C1 segment of cervical spinal cord (tissue), 14 donors: ENCODE measurements at places on chromosomes 7 and 10.
A peak's percentile ranks its signal among the peaks of the same experiment; 100 is the strongest.

GRCh38 chr10:110762849-110763211 lies 108.9 kb upstream of the PDCD4 start:
- DNase-seq, result no peak

DNA sequence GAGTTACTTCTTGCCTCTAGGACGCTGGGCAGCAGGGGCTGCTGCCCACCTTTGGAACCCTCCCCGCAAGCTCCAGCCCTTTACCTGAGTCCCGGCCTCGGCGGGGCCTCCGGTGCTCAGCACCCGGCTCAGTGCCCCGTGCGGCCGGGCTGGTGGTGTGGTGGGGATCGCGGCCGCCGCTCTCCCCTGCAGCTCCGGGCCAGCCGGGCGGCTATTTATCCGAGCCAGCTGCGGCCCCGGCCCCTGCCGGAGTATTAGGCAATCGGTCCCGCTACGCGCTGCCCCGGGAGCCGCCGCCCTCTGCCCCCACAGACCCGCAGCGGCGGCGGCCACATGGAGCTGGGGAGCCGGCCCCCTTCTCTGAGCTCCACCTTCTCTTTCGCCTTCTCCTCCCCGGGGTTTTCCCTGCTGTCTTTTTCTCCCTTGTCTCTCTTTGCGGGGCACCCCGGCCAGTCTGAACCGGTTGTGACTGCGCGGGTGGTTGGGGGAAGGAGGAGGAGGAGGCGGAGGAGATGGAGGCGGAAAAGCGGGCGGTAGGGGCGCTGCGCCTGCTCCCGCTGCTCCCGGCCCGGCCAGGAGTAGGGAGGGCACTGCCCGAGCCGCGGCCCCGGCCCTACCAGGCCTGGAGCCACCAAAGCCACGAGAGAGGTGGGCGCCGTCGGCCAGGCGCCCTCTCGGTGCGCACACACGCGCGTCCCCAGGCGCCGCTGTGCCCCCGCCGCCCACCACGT lies at the start of gene SLC16A9:
Gene SLC16A9 (minus strand): TSS at position 456 of the 731 bp plus-strand sequence. CDS start 25,559 bp downstream, outside the sequence.
- peak; percentile 87 for DNase-seq

DNA sequence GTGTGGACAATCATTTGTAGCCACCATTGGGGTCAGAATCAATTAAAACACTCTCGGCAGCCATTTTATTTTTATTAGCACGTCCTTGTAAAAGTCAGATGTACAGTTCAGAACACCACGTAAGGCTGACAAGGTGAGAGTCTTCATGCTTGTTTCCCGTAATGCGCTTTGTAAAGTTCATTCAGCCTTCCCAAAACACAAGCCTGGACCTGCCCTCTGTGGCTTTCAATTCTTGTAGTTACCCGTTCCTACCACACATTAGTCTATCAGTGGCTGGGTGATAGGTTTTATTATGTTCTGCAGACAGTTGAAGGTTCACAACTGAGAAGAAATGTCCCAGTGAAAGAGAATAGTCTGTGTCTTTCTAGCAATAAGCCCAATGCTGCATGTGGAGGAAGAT lies 35.4 kb downstream of the GAD2 start:
- DNase-seq, result no peak

GRCh38 chr7:1862560-1862959 lies 192.5 kb downstream of the ELFN1 start:
- DNase-seq, result no peak

DNA sequence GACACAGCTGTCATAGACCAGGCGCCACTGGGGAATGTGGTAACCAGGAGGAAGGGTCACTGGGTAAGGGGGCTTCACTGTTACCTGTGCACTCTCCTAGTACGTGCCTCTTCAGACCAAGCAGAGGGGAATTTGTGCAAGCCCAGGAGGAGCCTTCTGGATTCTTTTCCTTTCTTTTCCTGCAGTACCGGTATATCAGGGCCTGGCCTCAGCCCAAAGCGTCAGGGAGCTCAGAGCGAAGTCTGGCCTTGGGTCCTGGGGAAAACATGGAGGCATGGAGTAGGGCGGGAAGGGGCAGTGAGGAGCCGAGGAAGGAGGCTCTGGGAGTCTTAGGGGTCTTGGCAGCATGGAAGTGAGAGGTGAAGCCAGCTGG lies 133.6 kb upstream of the GDF10 start:
- no peak for DNase-seq

GRCh38 chr7:36408589-36408988 lies 18.9 kb downstream of the ANLN start:
- no peak for DNase-seq

- DNase-seq, result peak; percentile 31
These were observed 198.2 kb downstream of the MLLT10 start for GRCh38 chr10:21732067-21732772.

DNA sequence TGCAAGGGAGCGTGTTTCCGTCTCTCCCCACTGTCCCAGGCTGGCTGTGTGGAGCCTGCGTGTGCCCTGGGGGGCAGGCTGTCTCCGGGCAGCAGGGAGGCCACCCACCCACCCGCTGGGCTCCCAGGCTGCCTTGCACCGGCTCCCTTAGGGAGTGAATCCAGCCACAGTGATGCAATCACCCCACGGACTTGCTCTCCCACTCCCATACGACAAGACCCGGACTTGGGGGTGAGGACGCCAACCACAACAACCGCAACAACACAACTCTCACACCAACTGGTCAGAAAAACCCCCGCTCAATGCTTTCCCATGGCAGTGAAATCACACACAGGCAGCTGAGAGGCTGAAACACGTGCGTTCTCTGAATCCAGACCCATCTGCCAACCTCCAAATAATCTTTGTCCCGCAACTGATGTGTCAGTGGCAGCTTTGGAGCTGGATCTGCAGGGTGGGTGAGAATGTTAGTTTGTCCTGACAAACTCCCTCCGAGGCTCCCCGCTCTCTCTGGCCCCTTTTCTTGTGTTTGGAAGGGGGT lies 62.7 kb upstream of the DDC start:
- no peak for DNase-seq

- DNase-seq, result no peak
These were observed 137.6 kb downstream of the WDR11 start for GRCh38 chr10:120988751-120989150.

DNA sequence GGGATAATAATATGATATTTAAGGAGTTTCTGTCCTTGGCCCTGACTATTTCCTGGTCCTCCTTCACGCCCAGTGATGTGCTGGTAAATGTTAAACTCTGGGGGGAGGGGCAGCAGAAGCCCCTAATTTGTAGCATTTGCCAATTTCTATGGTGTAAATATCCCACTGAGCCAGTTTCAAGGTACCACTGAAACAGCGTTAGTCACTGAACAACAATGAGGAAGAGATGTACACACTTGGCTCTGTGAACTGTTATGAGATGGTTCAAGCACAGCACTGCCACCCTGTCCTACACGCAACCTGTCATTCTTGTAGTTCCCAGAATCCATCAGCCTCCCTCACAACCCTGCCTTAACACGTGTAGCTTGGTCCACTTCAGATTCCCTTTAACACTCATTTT lies 39.8 kb downstream of the MET start:
- no peak for DNase-seq

DNA sequence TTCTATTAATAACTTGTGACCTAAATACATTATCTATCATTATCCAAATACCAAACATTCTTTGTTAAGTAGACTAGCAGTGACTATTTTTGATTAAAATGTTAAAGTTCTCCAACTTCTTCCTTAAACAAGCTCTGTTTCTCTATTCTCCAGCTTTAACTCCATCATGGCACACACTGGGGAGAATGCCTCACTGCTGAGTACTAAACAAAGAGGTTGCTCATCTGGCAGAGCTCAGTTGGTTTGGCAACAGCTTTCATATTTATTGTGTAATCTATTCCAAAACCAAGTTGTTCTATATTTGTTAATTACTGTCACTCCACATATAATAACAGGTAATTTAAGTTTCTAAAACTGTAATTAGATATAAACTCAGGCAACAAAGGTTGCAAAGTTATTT lies 89.6 kb downstream of the USP6NL start:
- no peak for DNase-seq

DNA sequence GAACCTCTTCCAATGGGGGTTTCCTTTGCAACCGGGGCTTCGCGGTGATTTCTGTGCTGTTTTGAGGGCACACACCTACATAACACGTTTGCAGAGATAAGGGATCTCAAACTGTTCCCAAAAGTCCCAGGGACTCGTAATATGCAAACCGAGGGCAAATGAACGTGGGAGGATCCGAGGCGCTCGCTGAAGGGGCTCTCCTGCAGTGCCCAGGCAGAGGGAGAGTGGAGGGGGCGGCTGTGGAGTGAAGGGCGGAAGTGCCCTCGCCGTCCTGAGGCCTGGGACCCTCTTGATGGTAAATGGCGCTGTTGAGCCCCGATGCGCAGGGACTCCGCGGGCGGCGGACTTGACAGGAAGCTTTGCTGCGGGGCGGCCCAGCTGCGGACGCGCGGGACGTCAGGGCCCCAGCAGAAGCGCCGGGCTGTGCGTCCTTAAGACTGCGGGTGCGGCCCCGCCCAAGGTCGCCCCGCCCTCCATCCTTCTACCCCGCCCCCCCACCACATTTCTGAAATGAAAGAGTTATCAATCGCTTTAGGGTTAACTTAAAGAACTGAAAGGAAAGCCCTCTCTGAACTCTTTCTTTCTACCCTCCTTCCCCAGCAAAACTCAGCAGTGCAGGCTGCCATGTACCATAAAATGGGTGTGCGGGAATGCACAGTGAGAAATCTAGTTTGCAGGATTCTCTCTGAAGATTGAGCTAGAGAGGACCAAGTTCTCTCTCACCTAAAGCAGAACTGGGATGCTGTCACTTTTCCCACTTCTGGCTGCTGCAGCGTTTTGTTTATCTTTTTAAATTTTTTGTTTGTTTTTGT lies 151.8 kb upstream of the YAE1 start:
- no peak for DNase-seq

- DNase-seq, result no peak
These were observed 115.8 kb upstream of the ANLN start for GRCh38 chr7:36273836-36274235.

DNA sequence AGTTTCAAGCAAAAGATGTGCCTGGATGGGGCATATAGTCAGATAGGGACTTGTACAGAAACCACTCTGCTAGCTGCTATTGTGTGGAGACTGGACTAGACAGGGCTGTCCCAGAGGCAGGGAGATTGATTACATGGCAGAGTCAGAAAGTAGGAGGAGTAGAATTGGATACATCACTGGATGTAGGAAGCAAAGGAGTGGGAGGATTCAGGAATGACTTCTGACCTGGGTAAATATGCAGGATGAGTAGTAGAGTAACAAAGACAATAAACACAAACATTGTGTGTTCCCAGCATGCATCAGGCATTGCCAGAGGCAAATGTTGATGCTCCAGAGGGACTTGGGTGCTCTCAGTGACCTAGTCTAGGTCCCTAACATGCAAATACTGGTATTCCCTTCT lies 30.9 kb upstream of the MAT1A start:
- DNase-seq, result no peak

- DNase-seq, result no peak
These were observed 12.9 kb downstream of the PDZD8 start for GRCh38 chr10:117362313-117362712.

DNA sequence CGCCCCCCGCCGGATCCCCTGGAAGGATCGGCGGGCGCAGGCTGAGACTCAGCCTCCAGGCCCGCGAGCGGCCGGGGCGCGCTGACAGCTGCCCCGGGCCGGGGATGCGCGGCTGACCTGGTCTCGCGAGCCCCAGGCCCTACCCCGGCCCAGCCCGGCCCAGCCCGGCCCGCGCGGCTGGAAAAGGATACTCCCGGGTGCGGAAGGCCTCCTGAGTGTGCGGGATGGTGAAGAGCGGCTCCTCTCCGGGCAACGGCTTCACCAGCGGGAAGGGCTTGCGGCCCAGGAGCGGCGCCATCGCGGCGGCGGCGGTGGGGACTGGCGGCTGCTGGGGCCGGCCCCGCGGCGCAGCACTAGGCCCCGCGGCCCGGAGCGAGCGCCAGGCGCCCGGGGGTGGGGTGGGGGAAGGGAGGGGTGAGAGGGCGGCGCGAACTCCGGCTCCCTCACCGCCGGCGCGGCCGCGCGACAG lies 423 bp downstream of the BAZ1B start:
- no peak for DNase-seq

GRCh38 chr10:6140965-6141295 lies 52.1 kb downstream of the RBM17 start:
- no peak for DNase-seq

DNA sequence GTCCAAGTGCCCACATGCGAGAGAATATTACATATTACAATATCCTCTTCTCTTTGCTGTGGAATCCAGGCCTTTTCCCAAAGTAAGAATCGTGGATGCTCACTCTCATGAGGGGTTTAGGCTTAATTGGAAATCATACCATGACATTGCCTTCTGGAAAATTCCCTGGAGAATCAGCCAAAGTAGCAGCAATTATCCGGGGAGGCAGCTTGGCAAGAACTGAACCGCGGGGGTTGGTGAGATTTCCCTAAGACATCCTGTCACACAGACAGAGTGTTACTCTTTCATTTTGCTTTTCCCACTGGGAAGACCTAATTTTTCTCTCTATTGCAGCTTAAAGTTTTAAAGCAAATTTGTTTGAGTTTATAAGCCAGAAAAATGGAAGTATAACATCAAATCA lies 463.6 kb upstream of the DPP6 start:
- DNase-seq, result no peak

GRCh38 chr7:110050785-110051184 lies 1040.1 kb upstream of the LRRN3 start:
- DNase-seq, result no peak

DNA sequence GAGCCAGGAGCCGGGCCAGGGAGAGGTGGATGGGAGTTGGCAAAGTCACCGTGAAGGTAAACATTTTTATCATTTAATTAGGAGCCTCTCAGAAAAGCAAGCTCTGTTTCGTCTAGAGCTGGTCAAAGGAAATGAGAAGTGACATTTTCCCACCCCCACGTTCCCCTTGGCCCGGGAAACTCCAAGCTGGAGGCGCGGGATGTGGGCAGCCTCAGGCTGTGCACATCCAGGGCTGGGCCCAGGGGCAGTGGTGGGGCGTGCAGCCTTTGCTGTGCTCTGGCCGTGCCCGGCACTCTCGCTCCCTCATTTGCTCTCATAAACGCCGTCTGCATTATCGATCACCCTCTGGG lies 135.6 kb upstream of the RET start:
- no peak for DNase-seq

DNA sequence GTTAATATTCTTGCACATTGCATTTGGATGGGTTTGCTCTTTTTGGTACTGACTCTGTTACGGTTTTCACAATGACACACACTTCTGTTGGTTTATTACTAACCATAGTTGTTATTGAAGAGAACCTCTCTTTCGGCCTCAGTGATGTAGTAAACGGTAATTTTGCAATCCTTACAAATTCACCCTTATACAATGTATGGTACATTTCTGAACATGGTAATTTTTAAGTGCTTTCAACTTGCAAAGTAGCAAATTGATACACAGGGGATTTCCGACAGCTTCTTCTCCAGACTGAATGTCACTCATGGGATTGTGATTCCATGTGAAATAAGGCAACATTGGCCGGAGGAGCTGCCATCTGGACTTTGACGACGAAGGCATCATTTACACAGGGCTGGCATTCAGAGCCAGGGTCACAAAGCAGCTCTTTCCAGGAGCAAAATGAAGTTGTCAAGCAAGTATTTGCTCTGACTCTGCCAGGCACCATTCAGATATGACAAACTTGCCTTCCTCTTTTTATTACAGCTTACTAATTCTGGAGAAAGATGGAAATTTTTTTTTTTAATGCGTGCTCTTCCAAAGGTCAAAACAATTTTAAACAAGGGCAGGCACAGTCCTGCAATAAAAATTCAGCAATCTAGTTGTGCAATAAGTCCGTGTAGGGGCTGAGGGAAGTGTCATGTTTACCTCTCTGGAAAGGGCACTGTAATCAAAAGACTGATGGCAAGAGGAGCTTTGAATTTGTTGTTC lies 711.5 kb upstream of the C7orf33 start:
- DNase-seq, result peak; percentile 8
